Thyroid gland (tissue), 4 donors: ENCODE measurements at places on chromosomes 12 and 14.
A peak's percentile ranks its signal among the peaks of the same experiment; 100 is the strongest.

GRCh38 chr12:49092086-49092815 lies 2.4 kb downstream of the DHH start:
- DNase-seq, result peak; percentile 14

GRCh38 chr14:100692256-100692655 lies 34.4 kb upstream of the DLK1 start:
- DNase-seq, result no peak

- DNase-seq, result no peak
Observed at GRCh38 chr12:131063960-131064359, 110.3 kb downstream of the ADGRD1 start.

DNA sequence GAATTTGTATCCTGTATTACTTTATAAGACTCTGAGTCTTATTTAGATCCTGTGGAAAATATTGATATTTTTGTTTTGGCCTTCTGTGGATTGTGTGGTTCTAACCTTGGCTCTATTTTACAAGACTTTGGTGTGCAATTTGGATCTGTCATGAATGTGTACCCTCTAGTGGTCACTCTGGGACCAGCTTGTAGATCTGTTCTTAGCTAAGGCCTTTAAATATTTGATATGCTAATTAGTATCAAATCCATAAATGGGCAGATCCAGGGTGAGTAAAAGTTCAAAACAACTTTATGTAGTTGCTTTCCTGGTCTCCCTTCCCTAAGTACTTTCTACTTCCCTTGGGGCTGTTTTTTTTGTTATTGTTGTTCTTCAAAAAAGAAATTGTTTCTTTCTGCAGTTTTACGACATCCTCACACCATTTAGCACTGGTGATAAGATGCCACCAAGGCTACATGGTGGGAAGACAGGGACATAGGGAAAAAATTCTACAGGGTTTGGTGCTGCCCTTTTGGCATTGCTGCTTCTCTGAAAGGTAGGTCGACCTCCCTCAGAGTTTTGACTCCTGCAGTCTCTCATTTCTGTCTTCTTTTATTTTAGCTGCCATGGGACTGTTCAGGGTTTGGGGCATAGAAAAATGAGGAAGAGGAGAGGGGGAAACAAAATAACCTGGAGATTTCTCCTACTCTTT lies 238.5 kb downstream of the GPHN start:
- no peak for DNase-seq

- DNase-seq, result no peak
Observed at GRCh38 chr12:24072302-24072701, 122.8 kb upstream of the SOX5 start.

DNA sequence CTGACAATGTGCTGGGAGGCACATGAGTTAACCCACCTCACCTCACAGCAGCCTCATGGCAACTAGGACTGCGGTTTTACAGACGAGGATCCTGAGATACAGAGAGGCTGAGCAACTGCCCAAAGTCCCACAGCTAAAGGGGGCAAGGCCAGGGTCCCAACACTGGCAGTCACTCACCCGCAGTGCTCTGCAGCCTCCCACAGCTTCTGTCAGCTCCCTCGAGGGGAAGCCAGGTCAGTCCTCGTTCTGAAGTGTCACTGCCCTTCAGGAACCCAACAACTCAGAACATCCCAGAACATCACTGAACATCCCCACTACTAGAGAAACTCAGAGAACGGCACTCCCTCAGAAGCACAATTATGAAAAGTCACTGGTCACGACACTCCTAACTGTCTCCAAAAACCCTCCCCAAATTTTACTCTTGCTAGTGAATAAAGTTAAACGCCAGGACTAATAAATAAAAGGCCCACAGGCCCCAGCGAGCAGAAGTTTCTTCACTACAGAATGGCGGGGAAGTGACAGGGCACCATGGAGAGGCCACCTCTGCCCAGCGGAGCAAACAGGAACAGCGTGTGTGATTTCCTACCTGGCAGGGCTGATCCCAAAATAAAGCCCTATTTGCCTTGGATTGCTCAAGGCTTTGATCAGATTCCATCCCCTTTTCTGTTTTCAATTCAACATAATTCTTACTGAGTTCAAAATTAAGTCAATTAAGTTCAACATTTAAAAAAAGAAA lies 75.1 kb downstream of the TTC7B start:
- no peak for DNase-seq

DNA sequence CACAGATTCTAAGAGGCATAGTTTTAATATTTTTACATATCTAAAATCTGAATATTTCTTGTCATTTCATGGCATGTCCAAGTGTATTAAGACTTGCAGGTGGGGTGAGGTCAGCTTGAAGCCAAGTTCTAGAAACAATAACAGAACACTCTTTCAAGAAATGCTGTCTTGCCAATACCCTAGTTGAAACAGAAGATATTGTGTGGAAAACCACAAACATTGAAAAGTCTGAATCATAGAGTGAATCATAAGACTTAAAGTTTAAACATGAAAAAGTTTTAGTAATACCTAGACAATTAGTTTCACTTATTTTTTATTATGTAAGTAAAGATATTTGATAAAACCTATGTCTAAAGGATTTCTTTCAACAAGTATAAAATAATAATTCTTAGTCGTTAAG lies 191.5 kb upstream of the CAND1 start:
- no peak for DNase-seq

GRCh38 chr12:20250761-20251160 lies 117.6 kb upstream of the PDE3A start:
- no peak for DNase-seq

DNA sequence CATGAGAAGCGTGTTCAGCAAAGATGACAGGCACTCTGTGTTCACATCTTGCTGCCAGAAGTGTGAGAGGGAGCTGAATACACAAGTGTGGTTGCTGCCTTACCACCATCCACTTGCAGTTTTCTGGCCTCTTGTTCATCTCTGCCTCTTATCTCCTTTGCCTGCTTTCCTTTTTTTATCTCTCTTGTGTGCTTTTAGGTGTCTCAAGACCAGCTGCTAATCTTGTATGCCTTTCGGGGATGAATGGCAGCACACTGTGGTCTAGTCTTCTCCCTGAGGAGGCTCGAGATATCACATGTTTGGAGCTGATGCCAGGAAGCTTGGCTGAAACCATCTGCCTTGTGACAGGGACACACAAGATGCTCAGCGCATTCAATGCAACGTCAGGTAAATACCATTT lies 17.2 kb downstream of the FAM234B start:
- DNase-seq, result no peak

DNA sequence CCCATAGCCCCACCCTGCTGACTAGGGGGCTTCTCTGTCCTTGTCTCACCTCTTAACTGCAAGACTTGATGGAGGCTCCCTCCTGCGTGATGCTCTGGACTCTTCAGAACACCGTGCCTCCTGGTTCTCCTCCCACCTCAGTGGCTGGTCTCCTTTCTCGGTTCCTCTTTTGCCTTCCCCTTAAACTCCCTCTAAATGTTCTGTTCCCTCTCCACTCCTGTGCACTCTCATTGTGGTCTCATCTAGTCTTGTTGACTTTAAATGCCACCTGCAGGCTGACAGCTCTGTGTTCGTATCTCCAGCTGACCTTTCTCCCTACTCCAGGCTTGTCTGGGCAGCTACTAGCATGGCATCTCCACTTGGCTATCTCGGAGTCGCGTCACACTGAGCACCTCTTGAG lies 28.3 kb downstream of the DYNC1H1 start:
- no peak for DNase-seq

DNA sequence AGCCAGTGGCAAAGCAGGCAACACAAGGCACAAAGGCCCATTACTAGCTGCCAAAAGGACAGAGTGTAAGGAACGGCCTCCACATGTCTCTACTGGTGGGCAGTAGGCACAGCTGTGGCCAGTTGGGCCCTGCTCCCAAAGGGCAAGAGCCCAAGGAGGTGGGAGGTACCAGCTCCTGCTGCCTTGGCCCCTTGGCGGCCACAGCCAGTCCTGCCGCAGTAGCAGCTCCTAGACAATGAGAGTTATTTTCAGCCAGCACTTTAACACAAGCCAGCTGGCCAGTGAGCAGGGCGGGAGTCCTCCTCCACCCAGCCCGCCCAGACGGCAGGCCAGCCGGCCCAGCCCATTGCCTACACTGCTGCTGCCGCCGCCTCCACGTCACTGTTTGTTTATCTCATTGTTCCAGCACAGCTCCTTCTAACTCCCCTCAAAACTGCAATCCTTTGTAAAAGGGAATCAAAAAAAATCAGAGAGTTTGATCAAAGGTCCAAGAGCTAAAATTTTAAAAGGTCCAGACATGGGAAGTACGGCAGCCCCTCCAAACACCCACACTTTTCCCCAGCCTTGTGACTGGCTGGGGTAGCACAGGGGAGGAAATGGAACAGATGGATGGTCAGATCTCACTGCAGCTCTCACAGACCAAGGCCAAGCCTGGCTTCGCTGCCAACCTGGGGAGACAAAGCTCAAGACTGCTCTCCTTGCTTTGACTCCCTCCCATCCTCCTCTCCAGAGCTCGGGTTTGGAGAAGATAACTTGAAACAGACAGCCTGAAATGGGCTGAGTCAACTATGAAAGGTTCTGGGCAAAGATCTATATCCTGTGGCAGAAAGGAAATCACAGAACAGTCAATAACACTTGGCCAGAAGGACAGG lies 33.5 kb downstream of the FMNL3 start:
- DNase-seq, result peak; percentile 94

DNA sequence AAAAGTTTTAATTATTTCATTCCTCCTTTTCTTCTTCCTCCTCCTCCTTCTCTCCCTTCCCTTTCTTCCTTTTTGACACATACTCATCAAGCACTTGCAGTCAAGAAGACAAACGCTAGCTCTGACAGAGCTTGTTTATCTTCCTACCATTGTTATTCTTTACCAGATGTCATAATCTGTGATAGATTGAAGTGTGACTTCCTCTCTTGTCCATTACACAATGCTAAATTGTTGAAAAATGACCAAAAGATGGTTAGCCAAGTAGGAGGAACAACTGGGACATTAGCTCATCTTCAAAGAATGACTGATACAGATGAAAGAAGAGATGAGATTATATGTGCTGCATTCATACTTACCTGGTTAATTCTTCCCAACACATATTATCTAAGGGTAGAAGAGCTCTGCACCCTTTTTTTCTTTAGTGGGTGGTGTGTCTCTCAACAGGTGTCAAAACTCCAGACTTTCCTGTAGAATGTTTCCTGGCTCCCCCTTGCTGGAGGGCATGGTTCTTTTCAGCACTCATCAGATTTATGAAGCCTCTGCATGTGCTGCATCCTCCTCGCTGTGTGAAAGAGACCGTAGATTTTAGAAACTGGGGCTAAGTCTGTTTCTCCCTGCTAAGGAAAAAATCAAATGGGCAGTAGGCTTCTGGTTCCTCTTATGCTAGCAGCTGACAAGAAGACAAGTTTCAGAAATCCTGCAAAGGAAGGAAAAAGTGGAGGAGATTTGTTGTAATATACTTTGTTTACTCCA lies 147.1 kb downstream of the TMX1 start:
- no peak for DNase-seq

DNA sequence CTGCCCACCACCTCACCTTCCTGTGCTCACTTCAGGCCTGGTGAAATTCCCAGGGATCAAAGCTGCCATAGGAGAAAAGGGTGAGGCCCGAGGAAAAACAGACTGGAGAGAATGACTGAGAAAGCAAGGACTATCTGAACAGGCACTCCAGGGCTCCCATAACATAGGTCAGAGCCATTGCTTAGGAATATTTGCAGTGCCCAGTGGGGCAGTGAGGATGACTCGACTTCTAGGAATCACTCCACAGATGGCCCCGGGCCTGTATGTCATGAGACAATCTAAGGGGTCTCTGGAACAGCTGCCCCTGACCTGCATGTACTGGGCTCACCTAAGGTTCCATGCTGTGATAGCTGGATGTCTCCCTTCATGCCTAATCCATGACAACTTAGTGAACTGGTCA lies 51.6 kb downstream of the GPHB5 start:
- no peak for DNase-seq

DNA sequence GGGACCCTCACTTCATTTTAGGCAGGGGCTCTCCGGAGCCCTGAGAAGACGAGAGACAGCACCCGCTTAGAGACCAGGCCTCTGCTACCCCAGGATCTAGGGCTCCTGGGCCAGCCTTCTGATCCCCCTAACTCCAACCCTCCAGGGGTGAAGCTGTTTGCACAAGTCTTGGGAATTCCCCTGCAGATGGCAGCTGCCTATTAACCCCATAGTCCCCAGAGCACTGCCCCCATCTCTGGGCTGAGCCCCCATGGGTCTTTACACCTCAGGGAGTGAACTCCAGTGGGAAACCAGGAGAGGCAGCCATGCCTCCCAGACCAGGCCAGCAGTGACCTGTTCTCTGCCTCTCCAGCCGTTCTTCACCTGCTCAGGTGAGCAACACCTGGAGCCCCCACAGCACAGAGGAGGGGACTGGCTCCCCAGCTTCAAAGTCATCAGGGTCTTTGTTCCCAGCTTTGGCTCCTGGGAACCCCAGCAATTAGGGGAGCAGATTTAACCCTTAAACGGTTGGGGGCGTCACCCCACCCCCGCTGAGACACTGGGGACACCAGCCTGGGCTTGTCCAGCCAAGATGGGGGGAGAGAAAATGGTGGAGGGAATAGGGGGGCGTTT lies 2.3 kb downstream of the WNT10B start:
- no peak for DNase-seq

DNA sequence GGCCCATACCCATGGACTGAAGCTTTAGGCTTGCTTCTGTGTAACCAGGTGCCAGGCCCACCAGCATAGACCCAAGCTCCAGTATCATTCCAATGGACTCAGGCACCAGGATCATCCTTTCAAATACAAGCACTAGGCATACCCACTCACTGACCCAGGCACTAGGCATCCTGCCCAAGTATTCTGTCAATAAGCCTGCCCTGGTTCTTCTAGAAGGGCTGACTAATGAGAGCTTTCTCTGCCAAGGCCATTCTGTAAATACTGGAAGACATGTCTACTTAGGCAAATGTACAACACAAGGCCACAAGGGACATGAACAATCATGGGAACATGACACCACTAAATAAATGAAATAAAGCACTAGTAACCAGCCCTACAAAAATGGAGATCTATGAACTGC lies 352.2 kb downstream of the FSCB start:
- no peak for DNase-seq

GRCh38 chr14:61103541-61104339 lies 122.7 kb downstream of the SLC38A6 start:
- DNase-seq, result no peak

DNA sequence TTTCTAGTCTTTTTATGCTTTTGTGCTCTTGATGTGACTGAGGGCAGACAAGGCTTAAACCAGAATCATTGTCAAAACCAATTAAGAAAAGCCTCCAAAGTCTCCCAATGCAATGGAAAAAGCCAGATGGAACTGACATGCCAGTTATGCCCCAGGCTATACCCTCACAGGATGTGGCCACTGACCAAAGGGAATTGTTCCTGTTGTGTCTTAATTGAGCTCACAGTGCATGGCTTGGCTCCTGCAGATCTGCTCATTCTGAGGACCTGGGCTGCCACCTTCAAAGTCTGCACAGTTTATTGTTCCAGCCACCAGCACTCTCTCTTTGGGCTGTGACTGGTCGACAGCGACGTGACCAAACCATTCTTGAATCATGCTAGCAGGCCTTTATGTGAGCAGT lies 17.1 kb upstream of the BICD1 start:
- DNase-seq, result no peak

GRCh38 chr12:18897823-18898222 lies 159.9 kb downstream of the CAPZA3 start:
- DNase-seq, result no peak

- DNase-seq, result no peak
Observed at GRCh38 chr12:12127304-12127703, 56.6 kb downstream of the BCL2L14 start.
